ENCODE measurements at places on chromosomes 12 and 14.

DNA sequence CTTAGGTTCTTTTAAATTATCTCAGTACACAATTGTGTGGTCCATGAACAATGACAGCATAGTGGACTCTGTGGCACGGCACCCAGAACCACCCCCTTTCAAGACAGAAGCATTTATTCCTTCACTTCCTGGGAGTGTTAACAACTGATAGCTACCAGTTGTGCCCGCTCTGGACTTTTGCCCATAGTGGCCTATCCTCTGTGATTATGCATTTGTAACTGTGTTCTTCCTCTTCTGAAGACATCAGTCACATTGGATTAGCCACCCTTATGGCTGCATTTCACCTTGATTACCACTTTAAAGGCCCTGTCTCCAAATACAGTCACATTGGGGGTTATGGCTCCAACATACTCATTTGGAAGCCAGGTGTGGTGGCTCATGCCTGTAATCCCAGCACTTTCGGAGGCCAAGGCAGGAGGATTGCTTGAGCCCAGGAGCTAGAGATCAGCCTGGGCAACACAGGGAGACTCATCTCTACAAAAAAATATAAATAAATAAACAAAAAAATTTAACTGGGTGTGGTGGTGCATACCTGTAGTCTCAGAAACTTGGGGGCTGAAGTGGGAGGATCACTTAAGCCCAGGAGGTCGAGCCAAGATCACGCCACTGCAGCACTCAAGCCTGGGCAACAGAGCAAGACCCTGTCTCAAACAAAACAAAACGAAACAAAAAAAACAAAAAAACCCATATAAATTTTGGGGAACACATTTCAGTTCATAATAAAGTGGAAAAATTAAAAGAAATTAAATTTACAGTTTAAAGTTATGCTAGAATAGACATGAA is 27.6 kb upstream of the PHC1 start:
- no peak for DNase-seq

- DNase-seq = no peak
Measured at GRCh38 chr14:100900837-100901390, 2.6 kb downstream of the RTL1 start.

DNA sequence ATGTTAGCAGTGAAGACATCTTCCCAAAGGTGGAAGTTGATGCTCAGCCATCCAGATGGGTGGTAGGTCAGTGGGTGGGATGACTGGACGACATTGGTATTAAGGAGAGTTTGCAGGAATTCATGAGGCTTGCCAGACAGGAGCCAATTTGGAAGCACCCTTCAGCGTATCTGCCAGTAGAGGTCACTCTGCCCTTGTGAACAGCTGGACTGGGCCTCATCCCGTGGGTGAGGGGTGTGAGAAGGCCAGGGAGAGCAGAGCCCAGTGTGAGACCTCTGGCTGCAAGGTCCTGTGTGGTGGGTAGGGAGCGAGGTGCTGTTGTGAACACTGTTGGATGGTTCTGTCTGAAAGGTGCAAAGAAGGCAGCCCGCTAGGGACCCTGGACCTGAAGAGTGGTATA is 37.7 kb downstream of the SLC5A8 start:
- no peak for DNase-seq

DNA sequence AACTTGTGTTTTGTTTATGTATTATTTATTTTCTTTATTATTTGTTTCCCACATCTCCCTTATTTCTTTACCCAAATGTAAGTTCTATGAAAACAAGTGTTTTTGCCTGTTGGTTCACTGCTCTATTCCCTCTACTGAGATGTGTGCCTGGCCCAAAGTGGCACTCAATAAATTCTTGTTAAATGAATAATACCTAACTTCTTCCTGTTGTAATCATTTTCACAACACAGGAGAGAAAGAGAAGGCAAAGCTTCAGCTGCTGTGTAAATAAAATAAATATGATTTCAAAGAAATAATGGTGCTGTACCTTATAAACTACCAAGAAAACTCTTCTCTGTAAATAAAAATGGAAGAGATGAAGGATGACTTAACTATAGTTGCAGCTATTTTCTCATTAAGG is 116.2 kb downstream of the TRHDE start:
- DNase-seq = no peak

Measured in SK-N-MC (cell line).